ENCODE measurements at places on chromosomes 2 and 18. TPM values are rescaled to one million over a fixed set of nuclear protein-coding genes. Genes with fewer than 3 reads are reported as not detected.

Gene ABCG5
- total RNA-seq, result not detected

Gene CD207
- total RNA-seq, result not detected

Gene LYPD1
- not detected for total RNA-seq

Gene RANBP2
- total RNA-seq, result 47.1 TPM

Gene RPS27A
- 678 TPM for total RNA-seq

Gene ANKRD29
- 0.11 TPM for total RNA-seq

All from placental epithelial cell (primary cell).